Stimulated activated CD8-positive, alpha-beta memory T cell treated with anti-CD3 and anti-CD28 coated beads, Interleukin-7, amount 100 ng/mL, for 48 hours (primary cell): ENCODE measurements at places on chromosomes 7 and 10.

DNA sequence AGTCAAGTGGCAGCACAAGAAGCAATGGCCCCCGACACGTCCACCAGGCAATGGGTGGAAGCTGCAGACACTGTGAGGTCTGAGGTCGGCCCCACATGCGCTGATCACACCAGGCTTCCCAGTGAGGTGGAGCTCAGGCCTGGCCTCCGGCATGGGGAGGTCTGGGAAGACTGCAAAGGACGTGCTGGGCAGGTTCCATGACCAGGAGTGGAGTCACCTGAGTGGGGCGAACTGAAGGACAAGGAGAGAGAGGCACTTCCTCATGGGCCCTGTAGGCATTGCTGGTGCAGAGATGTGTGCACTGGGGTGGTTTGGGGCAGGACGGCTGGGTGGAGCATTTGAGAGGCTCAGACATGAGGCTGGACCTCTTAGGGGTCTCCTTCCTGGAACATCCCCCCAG is 35.1 kb downstream of the C10orf120 start:
- no peak for DNase-seq

- DNase-seq = no peak
Measured at GRCh38 chr10:116913695-116914094, 64.4 kb downstream of the ENO4 start.

GRCh38 chr7:154865984-154866685 is 136.8 kb downstream of the PAXIP1 start:
- no peak for DNase-seq

- no peak for DNase-seq
Measured at GRCh38 chr10:131387018-131387529, 75.6 kb upstream of the TCERG1L start.

DNA sequence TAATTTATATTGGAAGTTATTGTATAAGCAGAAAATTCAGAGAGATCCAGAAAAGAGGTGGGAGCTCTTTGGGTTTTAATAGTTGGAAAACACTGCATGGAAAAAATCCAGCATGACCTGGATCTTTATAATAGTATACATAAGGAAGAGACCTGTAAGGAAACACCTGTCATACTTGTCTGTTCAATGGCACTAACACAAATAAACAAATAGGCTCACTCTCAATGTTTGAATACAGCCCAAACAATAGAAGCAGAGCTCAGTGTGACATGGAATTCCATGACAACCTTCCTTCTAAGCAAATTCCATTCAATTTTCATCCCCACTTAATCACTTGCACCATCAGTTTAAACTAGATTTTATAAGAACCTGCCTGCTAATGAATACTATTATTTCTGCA is 31.7 kb downstream of the CISD1 start:
- no peak for DNase-seq

DNA sequence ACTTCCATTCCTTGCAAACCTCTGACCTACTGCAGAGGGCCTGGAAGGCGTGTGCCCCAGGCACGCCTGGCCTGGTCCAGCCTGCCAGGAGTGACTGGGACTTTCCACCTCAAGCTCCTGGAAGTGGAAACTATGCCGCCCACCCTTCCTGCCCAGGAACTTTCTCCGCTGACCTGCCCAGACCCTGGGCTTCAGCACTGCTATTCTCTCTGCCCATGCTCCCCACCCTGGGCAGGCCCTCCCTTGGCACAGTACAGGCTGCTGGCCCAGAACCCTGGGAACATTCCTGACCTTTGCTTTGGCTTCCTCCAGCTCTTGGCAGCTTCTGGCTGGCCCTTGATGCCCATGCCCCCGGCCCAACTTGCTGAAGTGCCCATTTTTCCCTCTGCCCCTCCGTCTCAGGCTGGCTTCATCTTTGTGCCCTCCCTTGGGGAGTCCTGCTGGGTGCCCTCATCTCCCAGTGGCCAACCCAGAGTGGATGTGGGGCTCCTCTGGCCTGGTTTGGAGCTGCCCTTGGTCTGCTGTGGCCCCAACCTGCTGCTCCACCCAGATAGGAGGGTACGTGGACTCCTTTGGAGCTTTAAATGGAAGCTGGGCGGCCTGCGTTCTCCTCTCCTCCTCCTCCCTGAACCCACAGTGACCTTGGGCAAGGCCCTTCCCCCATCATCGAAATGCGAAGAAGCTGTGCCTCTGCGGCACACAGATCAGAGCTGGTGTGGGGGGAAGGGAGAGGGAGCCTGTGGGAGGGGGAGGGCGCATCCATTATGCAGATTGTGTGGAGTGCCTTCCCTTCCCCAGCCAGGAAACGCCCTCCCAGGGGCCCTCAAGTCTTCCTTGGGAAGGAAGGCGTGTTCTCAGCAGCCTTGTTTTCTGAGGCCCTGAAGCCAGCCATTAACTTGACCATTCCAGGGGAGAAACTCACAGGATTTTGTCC is 3.4 kb downstream of the MMRN2 start:
- DNase-seq = no peak

GRCh38 chr10:44946205-44946604 is 13.4 kb upstream of the RASSF4 start:
- DNase-seq = no peak

DNA sequence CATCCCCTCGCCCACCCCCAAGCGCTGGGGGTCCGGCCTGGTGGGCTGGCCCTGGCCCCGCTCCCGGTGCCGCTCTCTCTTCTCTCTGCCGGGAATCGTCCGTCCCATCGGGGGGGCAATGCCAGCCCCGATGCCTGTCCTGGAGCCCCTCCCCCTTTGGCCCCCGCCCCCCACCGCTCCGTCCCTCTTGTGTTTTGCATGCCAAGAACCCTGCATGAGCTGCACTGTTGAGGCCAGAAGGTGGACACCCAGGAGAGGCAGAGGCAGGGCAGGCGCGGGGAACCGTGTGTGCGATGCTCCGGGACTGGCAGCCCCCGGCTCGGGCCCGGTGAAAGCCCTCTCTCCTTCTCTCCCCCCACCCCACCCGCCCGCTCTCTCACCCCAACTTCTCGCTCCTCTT is 22.1 kb upstream of the HSPB1 start:
- no peak for DNase-seq

- no peak for DNase-seq
Measured at GRCh38 chr10:36117231-36117630, 475.1 kb upstream of the FZD8 start.

DNA sequence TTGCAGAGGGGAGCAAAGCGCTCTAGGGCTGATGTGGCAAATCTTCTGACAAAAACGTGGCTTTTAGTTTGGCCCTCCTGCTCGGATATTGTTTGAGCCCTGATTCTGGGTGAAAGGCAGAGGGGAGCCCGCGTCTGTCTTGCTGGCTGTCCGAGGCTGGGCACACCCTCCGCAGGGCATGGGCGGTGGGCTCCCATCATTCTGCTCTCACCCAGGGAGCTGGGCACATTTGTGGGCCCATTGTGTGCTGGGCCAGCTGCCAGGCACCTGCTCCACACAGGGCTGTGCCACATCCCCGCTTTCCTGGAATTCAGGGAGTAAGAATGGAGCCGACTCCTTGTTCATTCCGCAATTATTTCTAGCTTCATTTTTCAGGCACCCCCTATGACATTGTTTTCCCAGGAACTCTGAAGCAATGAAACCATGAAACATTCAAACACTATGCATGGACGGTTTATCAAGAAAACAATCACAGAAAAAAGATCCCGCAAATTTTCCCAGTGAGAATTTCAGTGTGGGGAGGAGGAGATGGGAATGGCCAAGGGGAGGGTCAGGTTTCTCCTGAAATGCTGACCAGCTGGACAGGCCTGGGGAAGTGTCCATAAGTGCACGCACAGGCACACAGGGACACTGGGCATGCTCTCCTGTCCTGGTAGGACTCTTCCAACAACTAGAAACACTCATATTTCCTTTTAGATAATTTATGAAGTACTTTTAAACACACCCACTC is 341.1 kb downstream of the CXCL12 start:
- DNase-seq = no peak

- no peak for DNase-seq
Measured at GRCh38 chr10:31299119-31299518, 19.9 kb upstream of the ZEB1 start.
